ENCODE measurements at places on chromosomes 6 and 20. TPM values are rescaled to one million over a fixed set of nuclear protein-coding genes. Genes with fewer than 3 reads are reported as not detected.
A peak's percentile ranks its signal among the peaks of the same experiment; 100 is the strongest.

DNA sequence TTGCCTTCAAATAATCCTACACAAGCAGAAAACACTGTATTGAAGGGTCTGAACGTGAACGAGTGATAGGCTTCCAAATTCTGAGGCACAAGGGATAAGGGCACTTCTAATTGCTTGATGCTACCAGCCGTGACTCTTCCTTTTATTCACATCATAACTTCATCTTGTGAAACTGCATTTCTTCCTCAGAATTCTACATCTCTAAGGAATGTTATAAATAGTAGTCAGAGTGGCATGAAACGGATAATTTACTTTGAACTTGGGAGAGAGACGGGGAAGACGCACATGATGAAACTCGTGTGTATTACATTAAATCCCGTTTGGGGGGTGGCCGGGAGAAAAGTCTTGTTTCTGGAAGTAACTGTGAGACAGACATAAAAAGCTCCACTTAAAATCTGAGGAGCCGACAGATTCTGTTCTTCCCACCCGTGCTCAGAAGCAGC is 754 bp downstream of the HDDC2 start:
- DNase-seq: no peak
- H3K27me3 ChIP-seq: no peaks in the 10 kb centered on the region
- H3K27ac ChIP-seq: peak overlapping the region; percentile 87
- peaks cover 37% of the 10 kb centered on the region for H3K36me3 ChIP-seq
- peak overlapping the region; percentile 93 for H3K4me3 ChIP-seq

- no peaks in the 10 kb centered on the region for H3K36me3 ChIP-seq
- H3K4me3 ChIP-seq: no peak overlapping the region
- DNase-seq: no peak
- no peak overlapping the region for H3K27ac ChIP-seq
- H3K27me3 ChIP-seq: no peaks in the 10 kb centered on the region
- peaks cover 31% of the 10 kb centered on the region for H3K4me1 ChIP-seq
Measured at GRCh38 chr20:15655295-15655874, 917.9 kb downstream of the KIF16B start.

GRCh38 chr6:144820270-144820669 is 535.1 kb downstream of the UTRN start:
- DNase-seq: no peak
- H3K27me3 ChIP-seq: no peaks in the 10 kb centered on the region
- H3K4me1 ChIP-seq: no peaks in the 10 kb centered on the region
- no peak overlapping the region for H3K4me3 ChIP-seq
- peaks cover 7% of the 10 kb centered on the region for H3K36me3 ChIP-seq
- no peak overlapping the region for H3K27ac ChIP-seq

DNA sequence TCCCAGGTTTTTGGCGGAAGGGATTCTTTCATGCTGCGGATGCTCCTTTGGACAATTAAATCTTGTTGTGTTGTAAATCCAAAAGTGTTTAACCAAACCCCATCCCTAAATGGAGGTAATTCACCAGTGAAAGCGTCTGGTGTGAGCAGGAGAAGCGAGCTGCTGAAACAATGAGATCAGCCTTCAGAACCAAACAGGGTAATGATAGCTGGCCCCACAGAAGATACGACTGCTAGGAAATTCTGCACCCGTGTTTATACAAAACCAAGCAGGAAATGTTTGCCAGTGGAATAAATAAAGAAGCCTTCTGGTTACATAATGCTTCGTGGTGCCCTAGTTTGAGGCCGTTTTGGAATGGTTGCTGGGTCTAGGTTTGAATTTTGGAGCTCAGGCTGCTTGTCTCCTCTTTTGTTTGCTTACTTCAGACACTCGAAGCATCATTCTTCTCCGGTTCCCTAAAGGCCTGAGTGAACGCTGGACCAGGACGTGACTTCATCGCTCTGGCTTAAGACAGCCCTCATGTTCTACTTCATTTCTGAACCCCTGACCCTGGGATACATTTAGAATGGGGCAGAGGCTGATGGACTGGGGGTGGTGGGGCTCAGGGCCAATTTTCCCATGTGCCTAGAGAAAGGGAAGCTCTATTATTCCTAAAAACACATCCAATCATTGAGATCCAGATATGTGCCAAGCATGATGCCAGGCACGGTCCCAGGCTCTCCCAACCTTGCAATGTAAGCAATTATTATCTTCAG is 61.6 kb upstream of the JAG1 start:
- no peak overlapping the region for H3K27ac ChIP-seq
- H3K27me3 ChIP-seq: peaks cover 9% of the 10 kb centered on the region
- DNase-seq: no peak
- no peaks in the 10 kb centered on the region for H3K36me3 ChIP-seq

DNA sequence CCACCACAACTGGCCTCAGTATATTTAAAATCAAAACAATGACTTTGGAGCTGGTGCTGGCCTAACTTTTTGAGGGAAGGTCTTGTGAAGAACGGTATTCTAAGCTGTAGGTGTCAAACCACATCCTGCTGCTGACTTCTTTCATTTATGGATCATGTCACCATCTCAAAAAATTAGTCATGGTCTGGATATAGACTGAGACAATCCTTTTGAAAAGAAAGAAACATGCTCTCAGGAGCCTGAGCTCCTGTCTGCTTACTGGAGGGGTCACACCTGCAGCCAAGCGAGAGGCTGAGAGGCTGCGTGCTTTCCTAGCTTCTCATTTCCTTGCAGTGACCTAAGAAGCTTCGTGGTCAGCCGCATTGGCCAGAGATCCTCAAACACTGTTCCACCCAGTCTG is 55.2 kb downstream of the TIAM2 start:
- H3K4me3 ChIP-seq: no peak overlapping the region
- H3K27ac ChIP-seq: no peak overlapping the region
- no peaks in the 10 kb centered on the region for H3K4me1 ChIP-seq
- no peak for DNase-seq

The PSORS1C1 gene
- total RNA-seq: not detected

The GABRR1 gene
- total RNA-seq: not detected

The CALHM5 gene
- total RNA-seq: 0.10 TPM

Data from type B pancreatic cell (in vitro differentiated cells).